ENCODE measurements at places on chromosomes 11 and 22.

GRCh38 chr22:37627545-37627944 lies 11.9 kb upstream of the SH3BP1 start:
- DNase-seq = no peak

GRCh38 chr22:38315823-38316363 lies 1.3 kb downstream of the CSNK1E start:
- no peak for DNase-seq

GRCh38 chr22:33572086-33572485 lies 348.2 kb downstream of the LARGE1 start:
- no peak for DNase-seq

DNA sequence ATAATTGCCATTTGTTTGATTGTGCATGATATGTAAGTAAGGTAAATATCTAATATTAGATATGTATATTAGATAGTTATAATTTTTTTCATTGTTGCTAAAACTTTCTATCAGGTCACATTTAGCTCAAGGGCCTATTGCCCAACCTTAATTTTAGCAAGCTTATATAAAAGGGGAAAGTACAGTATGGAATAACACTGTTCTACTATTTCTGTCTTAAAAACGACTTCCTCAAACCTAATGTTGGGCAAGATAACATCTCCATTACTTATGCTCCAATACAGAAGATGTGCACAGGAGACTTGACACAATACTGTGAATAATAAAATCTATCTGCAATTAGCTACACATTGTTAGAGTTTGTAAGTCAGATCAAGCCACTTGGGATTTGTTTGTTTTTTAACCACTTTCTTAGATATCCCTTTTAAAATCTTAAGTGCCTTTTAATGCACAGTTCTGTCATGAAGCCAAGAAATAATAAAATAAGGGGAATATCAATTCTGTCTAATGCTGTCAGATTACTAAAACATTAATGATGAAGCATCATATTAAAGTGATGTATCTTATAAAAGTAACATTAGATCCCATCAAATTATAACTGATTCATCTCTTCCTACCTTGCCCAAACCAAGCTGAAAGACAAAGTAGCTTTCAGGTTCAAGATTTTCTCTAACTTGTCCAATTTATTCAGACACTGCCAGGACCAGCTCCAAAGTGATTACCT lies 98.1 kb downstream of the SIK3 start:
- no peak for DNase-seq

DNA sequence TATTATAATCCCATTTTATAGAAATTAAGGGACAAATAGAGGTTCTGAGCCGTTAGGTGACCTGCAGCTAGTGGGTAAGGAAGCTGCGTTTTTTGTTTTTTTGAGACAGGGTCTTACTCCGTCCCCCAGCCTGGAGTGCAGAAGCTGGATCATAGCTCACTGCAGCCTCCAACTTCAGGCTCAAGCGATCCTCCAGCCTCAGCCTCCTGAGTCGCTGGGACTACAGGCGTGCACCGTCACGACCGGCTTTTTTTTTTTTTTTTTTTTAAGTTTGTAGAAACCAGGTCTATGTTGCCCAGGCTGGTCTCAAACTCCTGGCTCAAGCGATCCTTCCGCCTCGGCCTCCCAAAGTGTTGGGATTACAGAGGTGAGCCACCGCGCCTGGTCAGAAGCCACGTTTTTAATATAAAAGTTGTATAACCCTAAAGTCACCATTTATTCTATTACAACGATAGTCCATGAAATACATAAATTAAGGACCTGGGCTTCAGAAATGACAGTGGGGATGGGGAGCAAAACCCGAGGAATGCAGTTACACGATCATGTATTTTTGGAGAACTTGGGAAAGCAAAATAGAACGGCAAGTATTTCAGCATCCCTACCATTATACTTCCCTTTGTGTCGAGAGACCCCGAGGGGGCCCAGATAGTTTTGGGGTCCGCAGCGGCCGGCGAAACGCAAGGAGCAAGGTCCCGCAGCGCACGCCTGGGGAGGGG lies 638 bp downstream of the SAAL1 start:
- DNase-seq = no peak

GRCh38 chr22:31288496-31289240 lies 3.6 kb downstream of the PIK3IP1 start:
- no peak for DNase-seq

GRCh38 chr11:113193946-113194345 lies 120.4 kb upstream of the TTC12 start:
- no peak for DNase-seq

DNA sequence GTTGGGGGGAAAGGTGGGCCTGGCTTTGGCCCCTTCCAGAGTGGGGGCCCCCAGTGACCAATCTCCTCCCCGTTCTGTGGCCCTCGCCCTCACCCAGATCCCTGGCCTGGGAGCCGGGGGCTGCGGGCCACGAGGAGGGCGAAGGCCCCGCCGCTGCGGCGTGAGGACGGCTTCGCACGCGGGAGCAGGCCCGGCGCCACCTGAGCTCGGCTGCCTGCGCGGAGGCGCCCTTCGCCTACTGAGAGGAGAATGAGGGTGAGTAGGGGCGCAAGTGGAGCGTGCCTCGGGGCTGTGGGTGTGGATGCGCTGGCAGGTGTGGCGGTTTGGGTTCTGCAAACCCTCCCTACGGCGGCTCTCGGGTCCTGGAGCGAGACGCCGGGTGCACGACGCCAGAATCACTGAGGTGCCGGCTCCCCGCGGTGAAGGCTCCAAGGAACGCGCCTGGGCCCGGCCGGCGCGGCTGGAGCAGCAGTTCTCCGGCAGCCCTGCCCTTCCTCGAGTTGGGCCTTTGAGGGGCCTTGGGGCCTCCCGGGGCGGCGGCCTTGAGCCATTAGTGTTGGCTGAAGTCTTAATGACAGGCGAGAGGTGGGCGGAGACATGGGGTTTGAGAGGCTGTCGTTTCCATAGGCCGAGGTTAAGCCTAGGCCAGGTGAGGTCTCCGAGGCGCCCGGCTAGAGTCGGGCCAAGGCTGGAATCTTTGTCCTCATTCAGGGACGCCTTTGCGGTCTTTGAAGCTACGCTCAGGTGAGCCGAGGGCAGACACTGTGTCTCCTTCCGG lies 65.3 kb downstream of the CTTN start:
- DNase-seq = no peak

DNA sequence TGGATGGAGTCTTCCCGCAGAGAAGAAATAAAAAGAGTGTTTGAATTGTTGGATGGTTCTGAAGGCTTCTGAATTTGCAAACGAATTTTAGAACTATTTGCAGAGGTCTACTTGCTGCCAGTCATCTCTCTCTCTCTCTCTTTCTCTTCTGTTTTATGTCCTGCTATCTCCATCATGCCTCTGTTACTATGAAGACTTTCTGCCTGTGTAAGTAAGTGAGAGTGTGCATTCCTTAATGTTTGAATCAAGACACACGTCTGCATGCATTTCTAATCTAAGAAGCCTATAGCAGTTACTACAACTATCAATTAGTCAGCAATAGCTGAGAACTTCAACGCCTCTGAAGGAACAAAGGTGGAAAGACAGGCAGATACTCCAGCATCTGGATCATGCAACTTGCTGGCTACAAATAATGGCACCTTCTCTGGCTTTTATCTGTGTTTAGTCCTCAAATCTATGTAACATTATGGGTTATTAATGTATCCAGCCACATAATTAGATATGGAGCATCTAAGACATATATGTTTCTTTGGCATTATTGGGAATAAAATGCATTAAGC lies 191.5 kb upstream of the BLID start:
- no peak for DNase-seq

- DNase-seq = no peak
These were observed 978 bp downstream of the FLI1 start for GRCh38 chr11:128694618-128695481.

- no peak for DNase-seq
These were observed 218.4 kb downstream of the ADAMTS15 start for GRCh38 chr11:130666781-130667251.

GRCh38 chr11:131951121-131951520 lies 580.7 kb downstream of the NTM start:
- no peak for DNase-seq

GRCh38 chr22:30704978-30705377 lies 10.3 kb downstream of the OSBP2 start:
- no peak for DNase-seq

DNA sequence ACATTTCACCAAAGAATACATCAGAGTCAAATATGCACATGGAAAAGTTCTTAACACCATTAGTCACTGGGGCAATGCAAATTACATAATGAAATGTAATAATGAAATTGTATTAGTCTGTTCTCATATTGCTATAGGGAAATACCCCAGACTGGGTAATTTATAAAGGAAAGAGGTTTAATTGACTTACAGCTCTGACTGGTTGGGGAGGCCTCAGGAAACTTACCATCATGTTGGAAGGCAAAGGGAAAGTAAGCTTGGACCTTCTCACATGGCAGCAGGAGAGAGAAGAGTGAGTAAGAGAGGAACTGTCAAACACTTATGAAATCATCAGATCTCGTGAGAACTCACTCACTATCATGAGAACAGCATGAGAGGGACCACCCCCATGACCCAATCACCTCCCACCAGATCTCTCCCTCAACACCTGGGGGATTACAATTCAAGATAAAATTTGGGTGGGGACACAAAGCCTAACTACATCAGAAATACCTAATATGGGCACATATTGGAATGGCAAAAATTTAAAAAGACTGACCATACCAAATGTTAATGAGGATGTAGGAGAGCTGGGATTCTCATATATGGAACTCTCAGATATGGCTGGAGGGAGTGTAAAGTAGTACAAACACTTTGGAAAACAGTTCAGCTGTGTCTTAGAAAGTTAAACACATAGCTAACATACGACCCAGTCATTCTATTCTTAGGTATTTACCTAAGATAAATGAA lies 65.1 kb upstream of the CD44 start:
- no peak for DNase-seq

GRCh38 chr22:22703715-22704114 lies 59.3 kb downstream of the GGTLC2 start:
- no peak for DNase-seq

GRCh38 chr22:31893460-31893859 lies 50.9 kb upstream of the YWHAH start:
- DNase-seq = no peak

DNA sequence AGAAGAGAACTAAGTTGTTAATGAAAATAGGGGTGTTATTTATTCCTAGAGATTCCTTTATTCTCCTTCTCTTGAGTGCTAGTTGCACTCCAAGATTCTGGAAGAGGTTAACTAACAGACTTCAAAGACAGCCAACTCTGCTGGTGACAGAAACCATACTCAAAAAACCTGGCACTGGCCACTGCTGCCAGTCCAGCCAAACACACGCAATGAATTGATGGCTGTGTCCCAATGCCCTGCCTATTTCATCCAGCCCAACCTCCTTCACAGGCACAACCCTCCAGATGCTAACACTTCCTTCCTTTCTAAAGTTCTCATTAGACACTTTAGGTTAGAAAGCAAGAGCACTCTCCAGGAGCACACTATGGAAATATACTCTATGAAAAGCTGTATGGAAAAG lies 150.8 kb upstream of the C11orf58 start:
- no peak for DNase-seq

DNA sequence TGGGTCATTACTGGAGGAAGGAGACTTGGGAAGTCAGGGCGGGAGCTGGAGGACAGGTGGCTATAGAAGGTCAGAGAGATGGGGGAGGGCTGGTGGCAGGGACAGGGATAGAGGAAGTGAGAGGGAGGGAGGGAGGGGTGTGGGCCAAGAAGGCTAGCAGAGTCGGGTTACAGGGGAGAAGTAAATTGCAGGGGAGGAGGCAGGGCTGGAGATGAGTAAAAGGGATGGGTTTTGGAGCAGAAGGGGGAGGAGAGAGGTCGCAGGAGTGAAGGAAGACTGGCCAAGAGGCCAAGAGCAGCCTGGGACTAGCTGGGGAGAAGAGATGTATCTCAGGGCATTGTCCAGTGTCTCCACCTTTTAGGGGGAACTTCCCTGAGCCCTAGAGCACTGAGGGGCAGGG lies 33.0 kb downstream of the LRRC10B start:
- DNase-seq = no peak

DNA sequence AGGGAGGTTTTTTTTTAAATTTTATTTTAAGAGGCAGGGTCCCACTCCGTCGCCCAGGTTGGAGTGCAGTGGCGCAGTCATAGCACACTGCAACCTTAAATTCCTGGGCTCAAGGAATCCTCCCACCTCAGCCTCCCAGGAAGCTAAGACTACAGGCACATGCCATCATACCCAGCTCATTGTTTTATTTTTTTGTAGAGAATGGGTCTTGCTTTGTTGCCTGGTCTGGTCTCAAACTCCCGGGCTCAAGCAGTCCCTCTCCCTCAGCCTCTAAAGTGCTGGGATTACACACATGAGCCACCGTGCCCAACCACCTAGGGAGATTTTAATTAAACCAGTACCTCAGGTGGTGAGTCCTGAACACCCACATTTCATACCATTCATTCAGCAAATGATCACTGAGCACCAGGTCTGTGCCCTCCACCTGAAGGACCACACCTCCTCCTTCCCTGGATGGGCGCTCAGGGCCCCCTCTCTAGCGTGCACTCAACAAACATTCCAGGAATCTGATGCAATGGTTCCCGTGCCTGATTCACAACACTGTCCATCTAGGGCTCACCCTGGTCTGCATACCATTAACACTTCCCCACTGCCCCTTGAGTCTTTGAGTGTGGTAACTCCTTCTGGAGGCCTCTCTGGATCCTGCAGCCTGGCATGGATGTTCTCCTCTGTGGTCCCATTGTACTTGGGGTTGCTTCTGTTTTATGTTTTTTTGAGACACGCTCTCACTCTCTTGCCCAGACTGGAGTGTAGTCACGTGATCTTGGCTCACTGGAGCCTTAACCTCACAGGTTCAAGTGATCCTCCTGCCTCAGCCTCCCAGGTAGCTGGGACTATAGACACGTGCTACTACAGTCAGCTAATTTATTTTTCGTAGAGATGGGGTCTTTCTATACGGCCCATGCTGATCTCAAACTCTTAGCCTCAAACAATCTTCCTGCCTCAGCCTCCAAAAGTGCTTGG lies 9.6 kb upstream of the MYH9 start:
- no peak for DNase-seq

DNA sequence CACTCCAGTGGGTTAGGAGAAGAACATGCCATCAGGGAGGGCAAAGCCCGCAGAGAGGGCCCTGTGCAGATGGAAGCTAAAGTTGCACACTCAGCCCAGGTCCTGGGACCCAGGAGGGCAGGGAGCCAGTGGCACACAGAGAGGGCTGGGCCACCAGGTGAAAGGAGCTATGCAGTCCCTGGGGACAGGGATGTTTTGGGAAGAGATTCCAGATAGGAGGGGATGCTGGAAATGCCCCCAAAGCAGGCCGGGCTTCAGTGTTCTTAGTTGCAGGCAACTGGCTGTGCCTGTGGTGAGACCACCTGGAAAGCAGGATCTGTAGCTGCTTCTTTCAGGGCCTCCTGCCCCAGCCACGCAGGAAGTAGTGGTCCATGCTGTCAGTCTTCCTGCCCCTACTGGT lies 19.6 kb downstream of the ANKK1 start:
- no peak for DNase-seq

DNA sequence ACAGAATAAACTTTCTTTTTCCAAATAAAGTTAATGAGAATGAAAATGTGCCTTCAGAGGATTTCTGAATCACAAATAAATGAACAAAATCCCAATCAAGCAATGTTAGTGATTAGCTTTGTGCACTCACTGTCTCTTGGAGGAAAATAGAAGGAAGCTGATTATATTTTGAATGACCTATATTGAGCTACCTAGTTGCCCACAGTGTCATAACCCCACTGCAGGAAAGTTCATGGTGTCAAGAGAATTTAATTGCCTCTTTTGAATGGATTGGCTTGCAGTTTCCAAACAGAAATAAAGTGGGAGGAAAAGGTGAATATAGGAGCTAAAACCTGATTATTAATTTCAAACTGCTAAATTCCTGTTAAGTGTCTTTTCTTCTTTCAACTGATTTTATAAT lies 515.9 kb downstream of the JRKL start:
- DNase-seq = no peak
